ENCODE measurements at places on chromosomes 1 and 21.

DNA sequence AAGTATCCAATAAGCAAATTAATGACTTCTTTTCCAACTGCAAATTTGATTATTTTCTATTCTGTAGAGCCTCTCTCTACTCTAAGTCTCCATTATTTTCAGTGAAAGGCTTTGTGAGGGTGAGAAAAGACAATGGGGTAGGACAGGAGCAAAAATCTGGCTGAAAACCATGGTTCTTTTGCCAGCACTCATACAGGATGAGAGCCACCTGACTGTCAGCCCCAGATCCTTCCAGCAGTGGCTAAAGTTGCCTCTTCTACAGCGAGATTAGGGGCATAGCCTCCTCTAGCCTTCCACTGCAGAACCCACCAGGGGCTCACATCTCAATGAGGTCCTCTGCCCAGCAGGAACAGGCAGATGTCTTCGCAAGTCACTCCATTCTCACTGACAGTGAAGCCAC lies 23.7 kb downstream of the NMNAT2 start:
- DNase-seq: no peak

GRCh38 chr1:239550178-239550577 lies 163.8 kb downstream of the CHRM3 start:
- no peak for DNase-seq

- no peak for DNase-seq
Observed at GRCh38 chr1:2914702-2915101, 106.6 kb upstream of the ACTRT2 start.

- no peak for DNase-seq
Observed at GRCh38 chr1:92698932-92699331, 86.0 kb downstream of the EVI5 start.

GRCh38 chr1:147758379-147759100 lies 1.9 kb downstream of the GJA5 start:
- no peak for DNase-seq

DNA sequence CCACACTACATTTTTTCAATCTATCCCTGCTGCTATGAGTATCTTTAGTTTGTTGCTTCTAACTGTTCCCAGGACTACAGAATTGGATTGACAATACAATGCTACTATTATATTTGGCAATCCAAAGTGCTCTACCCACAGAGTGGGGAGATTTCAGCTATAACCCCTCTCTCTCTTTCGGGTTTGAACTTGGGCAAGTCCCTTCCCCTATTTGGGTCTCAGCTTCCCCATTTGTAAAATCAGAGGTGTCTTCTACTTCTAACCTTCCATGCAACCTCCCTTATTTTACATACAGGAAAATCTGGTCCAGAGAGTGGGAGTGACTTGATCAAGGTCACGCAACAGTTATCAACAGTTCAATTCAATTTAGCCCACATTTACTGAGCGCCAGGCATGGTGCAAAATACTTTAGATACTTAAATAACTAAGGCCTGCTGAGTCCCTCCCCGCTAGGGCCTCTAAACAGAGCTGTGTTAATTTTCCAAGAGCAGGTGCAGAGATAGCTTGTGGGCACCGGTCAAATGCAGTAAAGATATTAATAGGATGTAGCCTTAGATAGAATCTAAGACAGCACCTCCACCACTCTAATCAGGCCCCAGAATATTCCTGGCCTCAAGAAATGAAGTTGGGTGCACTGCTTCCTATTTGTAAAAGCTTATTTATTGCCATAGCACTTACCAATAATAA lies 9.4 kb upstream of the GPX7 start:
- DNase-seq: no peak

DNA sequence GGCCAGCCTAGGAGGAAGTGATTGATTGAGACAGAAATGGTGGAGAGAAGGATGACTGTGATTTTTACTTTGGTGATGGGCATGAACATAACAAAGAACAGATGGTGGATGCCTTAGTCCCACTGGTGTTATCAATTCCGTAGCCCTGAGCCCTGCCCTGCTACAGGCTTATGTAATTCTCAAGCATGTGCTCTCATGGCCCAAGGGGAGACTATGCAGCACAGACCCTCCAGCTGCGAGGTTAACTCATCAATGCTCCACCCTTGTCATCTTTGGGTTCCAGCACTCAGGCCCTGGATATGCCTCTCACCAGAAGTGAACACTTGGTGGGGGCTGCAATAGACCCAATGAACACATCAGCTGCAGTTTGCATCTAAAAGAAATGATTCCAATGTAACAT lies 62.7 kb upstream of the LRRC8D start:
- DNase-seq: no peak

DNA sequence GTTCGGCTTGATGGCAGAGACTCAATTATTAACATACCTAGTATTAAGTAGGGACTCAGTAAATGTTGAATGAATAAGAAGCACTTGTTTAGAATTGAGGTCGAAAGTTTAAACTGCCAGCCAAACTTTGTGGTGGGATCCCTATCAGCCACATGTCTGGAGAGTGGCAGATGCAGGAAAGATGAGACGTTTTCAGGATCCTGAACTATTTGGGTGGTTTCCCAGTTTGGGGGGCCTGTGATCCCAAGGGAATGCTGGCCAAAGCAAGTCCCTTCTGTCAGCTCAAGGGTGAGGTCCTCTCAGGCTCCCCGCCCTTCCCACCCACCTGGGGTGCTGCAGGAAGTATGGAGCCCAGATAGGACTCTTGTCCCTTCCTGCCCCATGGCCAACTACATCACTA lies 38.6 kb downstream of the KCNC4 start:
- DNase-seq: no peak

DNA sequence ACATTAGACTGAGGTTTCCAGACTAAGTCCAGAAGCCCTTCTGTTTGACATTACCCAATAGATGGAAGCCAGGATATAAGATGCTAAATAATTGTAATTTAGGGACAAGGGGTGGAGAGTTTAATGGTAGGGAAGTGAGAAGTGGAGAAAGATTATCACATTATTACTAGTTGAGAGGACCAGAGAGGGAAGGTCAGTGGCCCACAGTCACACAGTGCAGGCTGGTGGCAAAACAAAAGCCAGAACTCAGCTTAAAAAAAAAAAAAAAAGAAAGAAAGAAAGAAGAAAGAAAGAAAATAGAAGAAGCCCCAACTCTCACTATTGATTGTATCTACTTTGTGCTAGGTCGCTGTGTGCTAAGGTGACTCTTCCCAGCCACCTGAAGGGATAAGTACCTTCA lies 41.6 kb upstream of the WNT4 start:
- no peak for DNase-seq

DNA sequence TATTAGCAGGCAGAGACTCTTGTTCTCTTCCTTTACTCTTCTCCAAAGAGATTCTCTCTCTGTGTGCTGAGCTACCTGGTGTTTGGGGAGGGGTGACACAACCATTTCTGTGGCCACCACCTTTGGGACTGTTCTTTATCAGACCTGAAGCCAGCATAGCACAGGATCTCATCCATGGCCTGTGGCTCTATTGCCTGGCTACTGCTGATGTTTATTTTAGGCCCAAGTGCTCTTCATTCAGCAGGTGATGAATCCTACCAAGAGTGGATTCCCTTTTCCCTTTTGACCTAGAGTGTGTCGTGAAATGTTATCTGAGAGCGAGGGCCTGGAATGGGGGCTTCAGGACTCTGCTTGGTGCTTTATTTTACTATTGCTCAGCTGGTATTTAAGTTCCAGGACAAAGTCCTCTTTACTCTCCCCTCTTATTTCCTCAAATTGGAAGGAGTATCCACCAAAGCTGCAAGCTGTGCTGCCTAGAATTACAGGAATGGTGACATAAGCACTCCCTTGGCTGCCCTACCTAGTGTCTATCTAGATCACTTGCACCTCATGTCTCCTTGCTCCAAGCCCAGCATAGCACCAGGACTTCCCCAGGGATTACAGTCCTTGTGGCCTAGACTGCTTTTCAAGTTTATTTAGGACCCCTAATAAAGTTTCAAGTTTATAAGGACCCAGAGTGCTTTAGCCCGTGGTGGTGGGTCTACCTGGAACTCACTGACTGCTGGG lies 94.7 kb upstream of the GPR52 start:
- DNase-seq: no peak

GRCh38 chr1:247825362-247825761 lies 1.4 kb upstream of the OR14A16 start:
- no peak for DNase-seq

GRCh38 chr1:14615549-14616218 lies 17.2 kb downstream of the KAZN start:
- no peak for DNase-seq

DNA sequence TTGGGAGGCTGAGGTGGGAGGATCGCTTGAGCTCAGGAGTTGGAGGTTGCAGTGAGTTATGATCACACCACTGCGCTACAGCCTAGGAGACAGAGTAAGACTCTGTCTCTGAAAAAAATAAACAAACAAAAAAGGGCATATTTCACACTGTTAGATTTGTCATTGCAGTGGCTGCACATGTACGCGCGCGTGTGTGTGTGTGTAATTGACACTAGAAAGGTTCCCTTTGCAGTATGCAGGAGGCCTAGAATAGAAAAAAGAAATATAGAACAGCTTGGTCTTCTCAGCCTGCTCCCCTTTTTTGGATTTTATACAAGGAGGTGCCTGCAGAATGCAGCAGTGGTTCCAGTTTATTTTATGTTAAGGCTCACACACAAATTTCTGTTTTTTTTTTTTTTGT lies 8.6 kb downstream of the MACO1 start:
- DNase-seq: no peak

GRCh38 chr1:10685808-10686403 lies 110.5 kb downstream of the CASZ1 start:
- DNase-seq: no peak
